ENCODE measurements at places on chromosomes 1 and 21.

DNA sequence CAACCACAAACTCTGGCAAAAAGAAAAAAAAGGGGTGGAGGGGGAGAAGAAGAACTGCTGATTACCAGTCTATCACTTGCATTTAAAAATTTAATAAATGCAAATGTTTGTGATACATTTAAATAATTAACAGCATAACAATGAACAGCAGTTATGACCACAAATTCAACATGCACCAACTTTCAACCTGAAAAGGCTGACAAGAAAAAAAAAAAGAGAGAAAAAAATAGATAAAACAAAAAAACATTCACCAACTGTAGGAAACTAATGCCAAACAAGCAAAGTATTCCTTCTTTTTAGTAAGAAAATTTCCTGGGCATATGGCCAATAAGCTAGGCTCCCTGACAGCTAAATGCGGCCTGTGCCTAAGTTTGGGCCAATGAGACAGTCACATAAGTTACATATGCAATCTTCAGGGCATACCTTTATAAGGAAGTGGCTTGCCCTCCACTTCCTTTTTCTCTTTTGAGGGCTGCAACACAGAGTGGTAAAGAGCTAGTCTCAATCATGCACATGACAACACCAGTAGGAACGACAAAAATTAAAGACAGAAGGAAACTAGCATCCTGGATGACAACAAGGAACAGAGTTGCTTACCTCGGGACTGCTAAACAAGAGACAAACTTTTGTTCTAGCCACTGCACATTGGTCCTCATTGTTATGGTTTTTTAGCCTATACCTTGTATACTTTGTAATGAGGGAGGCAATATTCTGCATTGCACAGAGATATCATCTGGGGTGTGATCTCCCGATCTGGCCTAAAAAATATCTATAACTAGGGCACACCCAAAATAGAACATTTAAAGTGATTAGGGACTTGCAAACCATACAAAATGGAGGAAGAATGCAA is 24.2 kb upstream of the PHTF1 start:
- no peak for DNase-seq

- DNase-seq: no peak
These were observed 149.1 kb downstream of the ZNF281 start for GRCh38 chr1:200260597-200261335.

DNA sequence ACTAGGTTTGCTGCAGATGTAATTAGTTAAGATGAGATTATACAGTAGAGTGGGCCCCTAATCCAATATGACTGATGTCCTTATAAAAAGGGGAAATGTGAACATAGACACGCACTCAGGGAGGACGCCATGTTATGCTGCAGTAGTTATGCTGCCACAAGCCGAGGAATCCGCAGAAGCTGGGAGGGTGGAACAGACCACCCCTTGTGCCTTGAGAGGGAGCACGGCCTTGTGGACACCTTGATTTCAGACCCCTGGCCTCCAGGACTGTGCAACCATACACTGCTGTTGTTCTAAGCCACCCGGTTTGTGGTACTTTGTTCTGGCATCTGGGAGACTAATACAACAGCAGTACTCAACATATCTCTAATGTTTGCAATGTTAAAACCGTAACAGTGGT is 57.9 kb upstream of the HIVEP3 start:
- DNase-seq: no peak

- peak; percentile 25 for DNase-seq
These were observed 51.1 kb downstream of the ZNF326 start for GRCh38 chr1:90045853-90046563.

DNA sequence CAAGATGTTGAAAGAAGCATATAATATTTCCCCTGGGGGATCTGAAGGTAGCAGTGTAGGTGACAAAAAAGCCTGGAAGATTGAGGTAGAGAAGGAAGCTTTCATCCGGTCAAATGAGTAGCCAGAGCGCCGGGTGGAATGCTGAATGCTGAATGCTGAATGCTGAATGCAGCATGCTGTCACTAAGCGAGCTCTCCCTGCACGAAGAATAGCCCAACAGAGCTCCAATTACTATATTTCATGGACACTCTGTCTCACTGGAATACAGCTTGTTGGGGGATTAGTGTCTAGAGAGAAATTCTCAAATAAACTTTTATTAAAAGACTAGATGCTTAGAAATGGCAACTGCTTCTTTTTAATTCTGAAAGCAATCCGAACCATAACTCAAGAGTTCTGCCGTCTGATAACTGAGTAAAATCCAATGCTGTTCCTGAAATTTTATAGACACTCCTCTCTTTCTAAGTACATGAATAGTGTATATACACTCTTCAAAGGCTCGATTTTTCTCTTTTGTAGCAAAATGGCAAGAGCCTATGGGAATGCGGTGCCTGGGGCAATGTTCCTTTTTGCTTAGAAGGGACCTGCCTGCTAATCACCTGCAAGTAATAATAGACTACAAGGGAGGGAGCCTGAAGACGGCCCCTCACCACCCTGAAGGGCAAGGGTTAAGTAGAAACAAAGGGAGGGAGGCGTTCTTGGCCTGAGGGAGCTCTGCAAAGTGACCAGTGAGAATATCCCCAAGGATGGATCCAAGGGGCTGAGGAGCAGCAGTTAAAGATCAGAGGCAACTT is 203.7 kb upstream of the ESRRG start:
- DNase-seq: no peak

GRCh38 chr21:36751383-36751782 is 52.5 kb downstream of the SIM2 start:
- DNase-seq: no peak

- DNase-seq: no peak
These were observed 554.6 kb upstream of the NCAM2 start for GRCh38 chr21:20443558-20444155.

DNA sequence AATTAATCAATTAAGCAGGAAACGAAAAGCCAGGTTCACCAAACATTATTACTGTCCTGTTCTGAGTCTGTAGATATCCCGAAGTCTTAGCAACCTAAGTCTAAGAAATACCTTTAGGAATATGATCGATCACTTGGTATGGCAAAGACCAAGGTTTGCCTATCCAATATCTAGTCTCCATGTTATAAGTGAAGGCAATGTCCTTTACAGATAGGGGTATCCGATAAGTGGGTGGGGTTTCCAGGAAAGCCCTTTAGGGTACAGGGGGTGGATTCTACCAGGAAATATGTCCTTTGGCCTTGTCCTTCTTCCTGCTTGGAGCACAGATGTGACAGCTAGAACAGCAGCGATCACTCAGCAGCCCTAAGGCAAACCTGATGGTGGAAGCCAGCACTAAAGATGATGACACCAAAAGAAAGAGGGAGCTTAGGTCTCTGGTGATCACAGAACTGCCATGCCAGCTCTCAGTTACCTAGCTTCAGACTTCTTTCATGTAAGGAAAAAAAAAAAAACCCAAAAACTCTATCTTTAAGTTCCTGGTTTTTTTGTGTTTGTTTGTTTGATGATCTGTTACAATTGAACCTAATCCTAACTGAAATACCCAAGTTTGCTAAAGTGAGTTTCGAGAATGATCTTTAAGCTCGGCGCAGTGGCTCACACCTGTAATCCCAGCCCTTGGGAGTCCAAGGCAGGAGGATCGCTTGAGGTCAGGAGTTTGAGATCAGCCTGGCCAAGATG is 40.8 kb downstream of the DSTYK start:
- DNase-seq: no peak

GRCh38 chr21:42646076-42646825 is 7.2 kb upstream of the PDE9A start:
- no peak for DNase-seq

GRCh38 chr1:121443001-121443540 is 258.3 kb downstream of the SRGAP2C start:
- DNase-seq: peak; percentile 28

DNA sequence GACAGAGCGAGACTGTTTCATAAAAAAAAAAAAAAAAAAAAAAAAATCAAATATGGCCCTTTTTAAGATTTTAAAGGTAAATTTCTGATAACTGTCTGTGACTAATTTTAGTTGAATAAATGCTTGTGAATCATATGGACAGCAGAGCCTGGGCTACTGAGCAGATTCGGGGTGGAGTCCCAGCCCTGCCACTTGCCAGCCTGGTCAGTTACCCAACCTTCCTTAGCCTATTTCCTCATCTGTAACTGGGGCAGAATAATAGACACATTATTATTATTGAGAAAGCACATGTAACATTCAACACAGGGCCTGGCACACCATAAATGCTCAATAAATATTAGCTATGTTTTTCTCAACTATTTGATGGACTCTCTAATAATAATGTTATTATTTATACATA is 11.2 kb upstream of the H3-3A start:
- no peak for DNase-seq

GRCh38 chr1:206555473-206555935 is 48.2 kb downstream of the RASSF5 start:
- DNase-seq: no peak

GRCh38 chr1:243454328-243454997 is 198.6 kb downstream of the SDCCAG8 start:
- no peak for DNase-seq

DNA sequence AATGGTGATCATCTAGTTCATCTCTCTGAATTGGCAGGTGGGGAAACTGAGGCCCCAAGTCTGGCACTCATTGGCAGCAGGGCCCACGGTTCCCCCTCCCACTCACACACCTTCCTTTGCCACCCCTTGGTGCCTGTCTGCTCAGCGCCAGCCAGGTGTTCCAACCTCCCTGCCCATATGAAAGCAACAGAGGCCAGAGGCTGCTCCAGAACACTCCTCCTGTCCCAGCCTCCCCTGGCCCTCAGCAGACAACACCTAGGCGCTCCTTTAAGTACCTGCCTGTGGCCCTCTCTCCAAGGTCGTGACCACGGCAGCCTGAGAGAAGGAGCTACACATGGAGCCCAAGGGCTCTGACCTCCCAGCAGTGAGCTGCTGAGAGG is 362.3 kb upstream of the VAMP3 start:
- DNase-seq: no peak

DNA sequence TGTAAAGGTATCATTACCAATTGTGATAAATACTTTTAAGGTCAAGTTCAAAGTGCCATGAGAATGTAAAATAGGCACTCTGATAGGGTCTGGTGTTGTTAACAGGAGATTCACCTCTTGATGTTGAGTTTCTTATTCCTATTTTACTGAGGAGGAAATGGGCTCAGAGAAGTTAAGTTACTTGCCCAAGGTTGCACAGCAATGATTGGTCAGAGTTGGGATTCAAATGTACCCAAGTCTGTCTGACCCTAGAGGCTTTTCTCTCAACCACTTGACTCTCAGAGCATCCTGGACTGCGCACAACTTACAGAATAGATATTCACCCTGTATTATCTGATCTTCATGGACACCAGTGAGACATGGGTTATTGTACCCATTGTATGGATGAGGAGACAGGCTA is 33.9 kb downstream of the SOX13 start:
- DNase-seq: no peak

GRCh38 chr1:54051933-54052430 is 1.0 kb downstream of the TMEM59 start:
- DNase-seq: no peak

DNA sequence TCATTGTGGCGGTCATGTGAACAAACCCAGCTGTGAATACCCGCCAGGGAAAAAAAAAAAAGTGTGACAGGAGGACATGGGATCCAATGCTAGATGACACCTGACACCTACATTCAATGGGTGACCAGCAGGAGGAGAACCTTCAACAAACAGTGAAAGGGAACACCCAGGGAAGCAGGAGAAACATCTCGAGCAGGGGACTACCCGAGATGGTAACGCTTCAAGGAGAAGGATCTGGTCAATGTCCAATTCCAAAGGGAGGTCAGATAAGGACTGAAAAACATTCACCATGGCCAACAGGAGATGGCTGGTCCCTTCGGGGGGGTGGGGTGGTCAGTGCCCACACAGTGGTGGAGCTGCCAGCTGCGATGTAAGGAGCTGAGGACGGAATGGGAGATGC is 46.3 kb downstream of the PTPN14 start:
- no peak for DNase-seq

- DNase-seq: no peak
These were observed 137.1 kb downstream of the ACTL8 start for GRCh38 chr1:17892225-17892624.

- DNase-seq: no peak
These were observed 3.1 kb upstream of the SH3BP5L start for GRCh38 chr1:248828845-248829244.

DNA sequence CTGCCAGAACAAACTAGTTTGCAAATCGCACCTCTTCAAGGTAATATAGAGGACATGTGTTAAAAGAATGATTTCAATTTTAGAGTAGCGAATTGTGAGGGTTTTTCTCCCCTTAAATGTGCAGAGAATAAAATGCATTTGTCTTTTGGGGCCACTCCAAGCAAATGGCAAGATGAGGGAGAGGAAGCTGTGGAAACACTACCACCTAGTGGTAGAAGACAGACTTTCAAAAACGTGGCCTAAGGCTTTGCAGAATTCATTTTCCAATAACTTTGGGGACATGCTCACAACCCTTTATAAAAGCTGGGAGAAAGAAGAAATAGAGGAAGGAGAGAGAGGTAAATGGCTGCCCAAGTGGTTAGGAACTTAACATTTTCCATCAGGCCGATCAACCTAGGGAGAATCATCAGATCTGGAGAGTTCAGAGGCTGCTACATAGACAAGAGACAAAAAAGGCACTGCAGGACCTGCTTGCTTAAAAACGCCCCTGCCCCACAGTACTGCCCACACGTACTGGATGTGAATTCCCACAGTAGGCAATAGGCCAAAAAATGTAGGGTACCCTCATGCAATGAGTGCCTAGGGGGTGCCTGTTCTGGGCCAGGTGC is 15.7 kb upstream of the RCAN1 start:
- DNase-seq: peak; percentile 42

DNA sequence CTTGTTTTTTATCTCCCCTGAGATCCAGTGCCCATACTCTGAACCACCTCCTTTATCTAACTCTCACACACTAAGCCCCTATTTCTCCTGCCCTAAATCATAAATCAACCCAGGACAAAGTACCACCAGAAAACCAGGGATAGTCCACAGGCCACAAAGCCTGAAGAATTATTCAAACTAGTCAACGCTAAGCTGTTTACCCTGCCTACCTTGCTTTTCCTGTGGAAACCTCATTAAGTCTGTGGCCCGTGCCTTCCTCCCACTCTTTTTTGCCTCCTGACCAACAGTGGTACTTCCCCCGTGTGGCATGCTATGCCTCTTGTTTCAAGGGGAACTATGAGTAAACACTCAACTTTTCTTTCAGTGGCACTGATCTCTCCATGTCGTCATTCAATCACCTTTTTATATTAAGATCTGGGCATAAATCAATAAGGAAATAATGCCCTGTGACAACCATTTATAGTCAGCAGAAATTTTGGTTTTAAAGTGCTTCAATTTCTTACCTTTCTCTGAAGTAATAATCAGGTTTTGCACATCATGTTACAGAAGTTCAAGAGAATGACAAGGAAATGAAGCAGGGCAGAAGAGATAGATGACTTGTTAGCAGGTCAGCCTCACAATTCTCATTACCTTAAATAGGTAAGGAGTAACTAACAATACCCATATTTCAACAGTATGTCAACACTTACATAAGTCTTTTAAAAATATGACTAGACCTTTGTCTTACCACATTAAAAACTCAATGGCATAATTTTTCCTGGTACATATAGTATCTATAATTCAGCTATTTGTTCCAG is 32.1 kb downstream of the EYA3 start:
- no peak for DNase-seq

DNA sequence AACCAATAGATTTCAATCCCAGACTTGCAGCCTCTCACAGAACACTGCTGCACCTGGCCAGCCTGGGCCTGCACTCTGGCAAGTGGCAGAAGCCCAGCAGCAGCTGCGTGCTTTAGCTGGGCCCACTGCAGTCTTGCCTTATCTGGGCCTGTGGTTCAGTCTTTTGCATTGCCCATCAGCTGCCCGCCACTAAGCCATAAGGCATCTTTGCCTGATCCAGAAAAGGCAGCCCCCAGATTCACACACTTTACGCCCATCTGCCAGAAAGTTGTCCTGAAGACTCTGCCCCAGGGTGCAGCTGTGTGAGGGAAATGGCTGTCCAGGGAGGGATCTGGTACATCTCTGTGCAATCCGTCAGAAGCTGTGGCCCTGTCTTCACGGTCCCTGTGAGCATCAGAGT is 217.0 kb downstream of the DNAH14 start:
- no peak for DNase-seq
